ENCODE measurements at places on chromosomes 16 and 17.

GRCh38 chr17:28118362-28118761 lies 75.9 kb downstream of the NLK start:
- DNase-seq: no peak

DNA sequence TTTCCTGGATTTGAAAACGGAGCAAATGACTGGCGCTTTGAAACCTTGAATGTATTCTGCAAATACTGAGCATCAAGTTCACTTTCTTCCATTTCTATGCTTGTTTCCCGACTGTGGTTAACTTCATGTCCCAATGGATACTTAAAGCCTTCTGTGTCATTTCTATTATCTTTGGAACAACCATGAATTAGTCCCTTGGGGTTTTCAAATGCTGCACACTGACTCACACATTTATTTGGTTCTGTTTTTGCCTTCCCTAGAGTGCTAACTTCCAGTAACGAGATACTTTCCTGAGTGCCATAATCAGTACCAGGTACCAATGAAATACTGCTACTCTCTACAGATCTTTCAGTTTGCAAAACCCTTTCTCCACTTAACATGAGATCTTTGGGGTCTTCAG lies 32.3 kb downstream of the BRCA1 start:
- DNase-seq: no peak

GRCh38 chr17:46027048-46027975 lies 28.3 kb downstream of the STH start:
- DNase-seq: no peak

GRCh38 chr17:74816905-74817620 lies 40.9 kb upstream of the NAT9 start:
- DNase-seq: no peak

DNA sequence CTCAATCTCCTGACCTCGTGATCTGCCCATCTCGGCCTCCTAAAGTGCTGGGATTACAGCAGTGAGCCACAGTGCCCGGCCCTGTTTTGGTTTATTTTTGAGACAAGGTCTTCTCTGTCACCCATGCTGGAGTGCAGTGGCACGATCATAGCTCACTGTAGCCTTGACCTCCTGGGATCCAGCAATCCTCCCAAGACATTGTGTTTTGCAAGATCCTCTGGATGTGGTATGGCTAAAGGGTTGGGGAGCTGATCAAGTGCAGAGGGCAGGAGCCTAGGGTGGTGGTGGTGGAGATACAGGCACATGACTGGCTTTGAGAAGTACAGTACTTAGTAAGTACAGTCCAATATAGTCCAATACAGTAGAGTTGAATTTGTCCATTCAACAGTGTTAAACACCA lies 16.6 kb upstream of the TNS4 start:
- no peak for DNase-seq
